ENCODE measurements at places on chromosomes 7 and 10. TPM values are rescaled to one million over a fixed set of nuclear protein-coding genes. Genes with fewer than 3 reads are reported as not detected.

DNA sequence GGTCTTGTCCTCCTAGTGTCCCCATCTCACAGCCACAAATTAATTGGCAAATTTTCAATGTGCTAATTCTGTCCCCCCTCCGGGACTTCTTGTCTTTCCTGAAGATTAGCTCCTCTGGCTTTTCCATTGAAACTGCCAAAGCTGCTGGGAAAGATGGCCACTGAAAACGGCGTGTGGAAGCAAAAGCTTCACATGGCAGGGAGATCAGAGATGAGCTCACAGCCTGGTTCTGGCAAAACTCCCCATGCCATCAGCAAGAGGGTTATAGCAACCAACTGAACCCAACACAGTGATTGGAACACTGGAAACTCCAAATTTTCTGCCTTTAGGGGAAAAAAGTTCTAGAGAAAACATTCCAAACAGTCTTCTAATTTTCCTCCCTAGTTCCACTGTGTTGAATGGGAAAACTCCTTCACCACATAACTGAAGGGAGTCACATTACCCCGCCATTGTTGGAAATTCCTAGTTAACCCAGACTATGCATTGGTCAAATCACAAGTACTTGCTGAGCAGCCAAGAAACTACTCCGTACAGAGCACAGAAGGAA, 37.0 kb downstream of the NRAP start:
- H3K4me3 ChIP-seq: no peak overlapping the region
- no peak for DNase-seq
- peaks cover 59% of the 10 kb centered on the region for H3K27me3 ChIP-seq
- no peaks in the 10 kb centered on the region for H3K4me1 ChIP-seq
- H3K36me3 ChIP-seq: no peaks in the 10 kb centered on the region

DNA sequence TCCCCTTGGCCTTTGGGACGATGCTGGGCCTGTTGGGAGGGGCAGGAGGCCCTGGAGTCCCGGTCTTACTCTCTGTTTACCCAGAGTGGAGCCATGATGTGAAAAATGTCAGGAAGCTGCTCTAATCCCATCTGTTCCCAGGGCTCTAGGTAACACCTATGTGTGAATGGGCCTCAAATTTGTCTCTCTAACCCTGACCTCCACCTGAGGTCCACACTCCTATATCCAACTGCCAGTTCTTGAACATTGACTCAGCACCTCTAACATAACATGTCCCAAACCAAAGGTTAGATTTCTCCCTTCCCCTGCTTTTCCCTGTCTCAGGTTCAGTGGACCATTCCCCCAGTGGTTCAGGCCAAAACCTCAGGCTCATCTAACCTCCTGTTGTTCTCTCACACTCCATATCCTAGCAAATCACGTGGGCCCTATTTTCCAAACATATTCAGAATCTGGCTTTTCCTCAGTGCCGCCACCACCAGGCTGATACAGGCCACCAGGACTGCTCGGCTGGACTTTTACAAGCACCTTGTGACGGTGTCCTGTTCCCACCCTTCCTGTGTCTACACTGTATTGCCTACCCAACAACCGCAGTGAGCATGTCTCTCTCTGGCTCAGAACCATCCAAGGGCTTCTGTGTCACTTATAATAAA, 130.6 kb downstream of the ATXN7L1 start:
- DNase-seq: no peak
- no peak overlapping the region for H3K4me3 ChIP-seq
- H3K36me3 ChIP-seq: no peaks in the 10 kb centered on the region
- H3K27ac ChIP-seq: no peak overlapping the region
- H3K27me3 ChIP-seq: no peaks in the 10 kb centered on the region

GRCh38 chr10:51934373-51934772, 235.0 kb upstream of the CSTF2T start:
- H3K27ac ChIP-seq: no peak overlapping the region
- no peaks in the 10 kb centered on the region for H3K36me3 ChIP-seq
- no peak overlapping the region for H3K4me3 ChIP-seq
- peaks cover 27% of the 10 kb centered on the region for H3K27me3 ChIP-seq

SLC18A3 gene
- total RNA-seq: not detected

DNA sequence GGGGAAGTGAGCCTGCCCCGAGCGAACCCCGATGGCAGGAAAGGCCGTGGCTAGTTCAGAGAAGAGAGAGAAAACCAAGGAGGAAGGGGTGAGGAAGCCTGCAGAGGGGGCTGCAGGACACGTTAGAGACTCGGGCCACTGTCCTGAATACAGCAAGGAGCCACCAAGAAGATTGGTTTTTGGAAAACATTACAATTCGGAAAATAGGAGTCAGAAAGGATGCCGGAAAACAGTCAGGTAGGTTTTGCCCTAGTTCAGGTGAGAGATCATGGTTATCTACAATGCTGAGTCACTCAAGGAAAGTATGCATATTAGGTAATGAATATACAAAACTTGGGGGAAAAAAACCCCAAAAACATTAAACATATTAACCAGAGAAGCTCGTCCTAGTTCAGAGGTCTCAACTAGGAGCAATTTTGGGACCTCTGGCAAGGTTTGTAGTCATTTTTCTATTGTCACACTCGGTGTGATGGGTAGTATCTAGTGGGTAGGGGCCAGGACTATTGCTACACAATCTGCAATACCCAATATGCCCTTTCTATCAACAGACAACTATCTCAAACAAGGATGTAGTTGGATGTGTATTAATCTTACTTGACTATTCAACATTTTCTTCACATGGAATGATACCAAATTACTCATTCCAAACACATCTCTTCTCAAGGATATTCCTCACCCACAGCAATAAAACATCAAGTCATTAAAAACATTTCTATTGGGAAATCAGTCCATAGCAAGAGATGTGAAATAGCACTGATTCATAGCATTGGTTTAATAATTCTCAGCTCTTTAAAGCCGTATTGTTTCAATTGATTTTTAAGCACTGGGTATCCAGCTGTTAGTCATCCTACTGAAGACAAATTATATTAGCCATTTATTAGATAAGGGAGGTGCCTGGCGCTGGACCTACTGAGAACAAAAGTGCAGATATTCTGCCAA, 74.4 kb upstream of the RSU1 start:
- peak; percentile 92 for DNase-seq
- H3K27me3 ChIP-seq: no peaks in the 10 kb centered on the region
- peak overlapping the region; percentile 67 for H3K27ac ChIP-seq
- H3K4me3 ChIP-seq: 0 out of 2 replicates have a peak overlapping the region, but pooled peaks have one; percentile 4
- no peaks in the 10 kb centered on the region for H3K36me3 ChIP-seq
- peaks cover 25% of the 10 kb centered on the region for H3K4me1 ChIP-seq

Data from HCT116 (cell line).